ENCODE measurements at places on chromosomes 11 and 22.

- DNase-seq: no peak
Measured at GRCh38 chr11:61345954-61346843, 13.2 kb downstream of the TKFC start.

DNA sequence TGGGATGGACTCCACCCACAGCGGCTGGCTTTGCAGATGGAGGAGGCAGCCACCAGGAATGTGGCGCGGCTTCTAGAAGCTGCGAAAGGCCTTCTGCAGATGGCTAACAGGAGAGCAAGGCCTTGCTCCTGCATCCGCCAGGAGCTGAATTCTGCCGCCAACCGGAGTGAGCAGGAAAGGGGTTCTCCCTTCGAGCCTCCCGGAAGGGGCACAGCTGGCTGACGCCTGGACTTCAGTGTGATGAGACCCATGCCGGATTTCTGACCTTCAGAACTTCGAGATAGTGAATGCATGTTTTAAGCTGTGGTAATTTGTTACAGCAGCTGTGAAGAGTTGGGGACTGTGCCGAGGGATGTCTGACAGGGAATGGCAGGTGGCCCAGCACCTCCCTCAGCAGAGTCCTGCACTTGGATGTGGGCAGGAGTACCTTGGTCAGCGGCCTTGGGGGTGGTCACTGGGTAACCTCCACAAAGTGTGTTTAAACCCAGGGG is 7.7 kb downstream of the TBC1D22A start:
- DNase-seq: no peak

DNA sequence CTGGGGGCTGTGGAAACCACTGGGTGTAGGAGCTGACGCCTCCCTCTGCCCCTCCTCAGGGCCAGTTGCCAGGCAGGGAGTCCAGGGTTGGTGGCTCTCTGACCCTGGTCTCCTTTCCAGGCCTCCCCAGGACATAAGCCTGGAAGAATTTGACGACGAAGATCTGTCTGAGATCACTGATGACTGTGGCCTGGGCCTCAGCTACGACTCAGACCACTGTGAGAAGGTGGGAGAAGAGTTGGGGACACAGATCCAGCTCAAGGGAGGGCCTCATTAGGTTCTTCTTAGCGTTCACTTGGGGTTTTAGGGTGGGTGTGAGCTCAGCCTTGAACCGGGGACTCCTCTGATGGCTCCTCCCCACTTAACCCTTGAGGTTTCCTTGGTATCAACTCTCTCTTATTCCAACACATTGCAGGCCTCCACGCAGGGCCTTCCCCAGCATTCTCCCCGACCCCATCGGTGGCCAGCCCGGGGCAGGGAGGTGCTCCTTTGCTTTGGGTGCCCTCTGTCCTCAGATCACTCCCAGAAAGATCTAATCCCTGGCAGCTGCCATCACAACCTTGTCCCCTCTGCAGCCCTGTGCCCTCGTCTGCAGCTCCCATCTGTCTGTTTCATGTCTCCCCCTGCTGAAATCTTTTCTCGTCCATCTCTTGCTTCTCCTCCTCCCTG is 1.2 kb downstream of the MAPK8IP2 start:
- DNase-seq: peak; percentile 20

DNA sequence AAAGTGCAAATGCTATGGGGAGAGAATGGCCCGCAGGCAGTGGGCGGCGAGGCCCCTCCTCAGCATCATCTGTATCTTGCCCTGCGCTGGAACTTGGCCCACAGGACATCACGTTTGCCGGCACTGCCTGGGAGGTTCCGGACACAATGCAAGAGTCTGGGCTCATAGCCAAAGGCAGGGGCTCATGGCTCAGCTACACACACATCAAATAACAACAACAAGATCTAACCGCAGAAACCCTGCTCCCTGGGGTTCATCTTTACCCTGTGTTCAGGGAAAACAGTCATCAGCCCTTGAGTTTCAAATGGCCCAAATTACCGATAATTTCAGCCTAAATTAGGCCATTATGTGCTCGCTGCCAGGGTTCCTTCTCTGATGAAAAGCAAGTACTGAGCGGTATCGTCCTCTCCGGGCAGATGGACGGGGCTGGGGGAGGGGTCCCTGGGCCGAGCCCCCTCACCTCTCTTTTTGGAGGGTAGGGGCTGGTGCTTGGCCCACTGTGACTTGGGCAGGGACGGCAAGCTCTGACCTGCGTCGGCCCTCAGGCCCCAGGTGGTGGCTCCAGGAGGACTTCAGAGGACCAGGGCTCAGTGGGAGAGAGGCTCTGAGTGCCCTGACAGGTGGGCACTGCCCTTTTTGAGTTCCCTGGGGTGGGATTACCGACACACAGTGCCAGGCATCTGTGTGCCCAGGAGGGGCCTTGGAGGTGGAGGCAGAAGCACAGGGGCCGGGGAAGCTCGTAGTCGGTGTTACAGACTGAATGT is 25.0 kb upstream of the GAL start:
- peak; percentile 84 for DNase-seq

DNA sequence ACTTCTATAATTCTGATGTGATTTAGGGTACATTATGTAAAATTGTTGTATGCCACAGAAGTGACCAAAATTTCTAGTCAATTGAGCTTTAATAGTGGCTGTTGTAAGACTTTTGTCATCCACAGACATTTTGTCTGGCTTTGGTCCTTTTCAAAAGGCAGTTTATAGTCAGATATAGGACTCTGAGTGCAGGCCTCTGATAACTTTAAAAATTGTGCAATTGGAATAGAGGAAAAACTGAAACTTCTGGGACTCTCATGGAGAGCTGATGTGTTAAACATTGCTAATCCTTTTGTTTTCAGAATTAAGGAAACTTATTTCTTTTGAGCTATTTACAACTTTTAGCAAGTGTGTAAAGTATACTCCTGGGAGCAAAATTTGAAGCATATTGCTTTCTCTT is 9.0 kb upstream of the MRPL17 start:
- DNase-seq: no peak

- DNase-seq: no peak
Measured at GRCh38 chr11:10641177-10641911, 52.2 kb downstream of the IRAG1 start.

- DNase-seq: no peak
Measured at GRCh38 chr22:36991206-36991605, 28.0 kb downstream of the TST start.

DNA sequence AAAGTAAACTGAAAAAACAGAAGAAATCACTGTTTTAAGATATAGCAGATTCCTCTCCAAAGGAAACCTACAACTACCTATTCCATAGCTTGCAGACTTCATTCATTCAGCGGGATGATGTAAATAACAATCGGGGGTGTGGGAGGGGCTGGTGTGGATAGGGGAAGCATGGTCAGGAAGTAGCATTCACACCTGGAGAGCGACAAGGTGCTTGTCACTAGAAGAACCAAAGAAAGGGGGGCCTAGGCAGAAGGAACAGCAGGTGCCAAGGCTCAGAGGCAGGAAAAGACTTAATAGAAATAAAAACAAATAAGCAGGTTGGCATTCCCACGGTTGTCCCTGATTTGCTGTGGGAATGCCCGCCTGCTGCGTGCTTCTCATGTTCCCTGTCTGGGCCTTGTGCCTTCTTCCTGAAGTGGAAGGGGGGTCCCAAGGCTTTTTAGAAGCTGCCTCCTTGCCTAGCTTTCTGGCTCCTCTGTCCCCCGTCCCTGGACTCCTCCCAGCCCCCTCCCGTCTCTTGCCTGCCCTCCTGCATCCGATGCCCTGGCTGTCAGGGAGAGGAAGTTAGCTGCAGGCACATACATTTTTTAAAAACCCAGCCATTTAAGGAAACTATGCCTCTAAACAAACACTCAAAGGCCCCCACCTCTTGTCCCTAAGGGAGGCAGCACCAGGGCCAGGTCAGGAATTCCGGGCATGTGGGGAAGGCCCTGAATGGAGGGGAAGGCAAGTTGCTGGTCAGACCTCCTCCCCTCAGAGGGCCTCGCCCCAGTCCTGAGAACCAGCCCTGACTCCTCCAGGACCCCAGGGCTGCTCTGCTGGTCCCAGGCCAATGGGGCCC is 54.7 kb upstream of the PRDM11 start:
- peak; percentile 36 for DNase-seq

DNA sequence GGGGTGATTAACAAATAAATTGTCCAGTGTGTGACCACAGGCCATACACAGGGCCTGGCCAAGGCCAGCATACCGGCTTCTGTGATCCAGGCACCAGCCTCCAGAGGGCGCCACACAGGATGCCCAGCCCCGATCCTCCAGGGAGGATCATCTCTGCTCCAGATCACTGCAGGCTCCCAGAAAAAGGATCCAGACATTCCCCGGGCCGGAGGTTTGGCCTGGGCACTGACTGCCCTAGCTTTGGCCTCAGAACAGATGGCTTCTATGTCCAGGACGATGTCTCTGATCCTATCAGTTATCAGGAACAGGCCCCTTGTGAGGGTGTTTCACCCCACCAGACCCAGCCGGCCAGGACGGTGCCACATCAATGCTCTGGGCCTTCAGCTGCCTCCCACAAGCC is 74.5 kb upstream of the LMO1 start:
- peak; percentile 9 for DNase-seq

DNA sequence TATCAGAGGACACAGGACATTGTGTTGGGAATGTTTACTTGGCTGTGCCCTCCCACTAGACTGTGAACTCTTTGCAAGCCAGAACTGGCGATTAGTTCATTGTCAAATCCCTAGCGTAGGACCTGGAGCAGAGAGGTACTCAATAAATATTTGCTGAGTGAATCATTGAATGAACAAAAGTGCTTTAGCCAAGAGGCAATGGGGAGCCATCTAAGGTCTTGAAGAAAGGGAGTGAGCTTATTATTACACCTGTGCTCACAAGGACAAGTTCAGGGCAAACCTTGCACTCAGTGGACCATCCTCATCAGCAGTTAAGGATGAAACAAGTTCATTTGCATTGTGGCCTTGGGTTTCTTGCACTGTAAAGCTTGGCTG is 1.1 kb upstream of the RASSF10 start:
- no peak for DNase-seq

- DNase-seq: no peak
Measured at GRCh38 chr11:110184456-110184855, 91.3 kb downstream of the ZC3H12C start.

- DNase-seq: peak; percentile 91
Measured at GRCh38 chr11:114774599-114775361, 96.5 kb downstream of the NXPE2 start.

GRCh38 chr11:17610085-17610894 is 63.2 kb downstream of the OTOG start:
- no peak for DNase-seq

DNA sequence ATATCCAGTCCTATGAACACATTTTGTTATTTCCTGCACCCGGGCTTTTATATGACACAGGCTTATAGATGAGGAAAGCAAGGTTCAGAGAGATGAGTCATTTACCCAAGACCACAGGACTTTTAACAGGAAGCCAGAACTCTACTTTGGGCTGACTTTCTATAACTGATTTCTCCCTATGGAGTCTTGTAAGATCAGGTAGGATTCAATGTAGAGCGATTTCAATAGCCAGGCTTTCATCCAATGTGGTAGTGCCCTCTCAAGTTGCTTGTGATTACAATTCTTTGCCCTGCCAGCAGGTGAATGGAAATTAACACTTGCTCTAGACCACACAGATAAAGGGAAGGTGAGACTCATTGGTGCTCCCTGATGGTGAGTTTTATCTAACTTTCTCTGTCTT is 378.3 kb downstream of the INSC start:
- no peak for DNase-seq

GRCh38 chr22:17977371-17977770 is 47.0 kb downstream of the MICAL3 start:
- no peak for DNase-seq

DNA sequence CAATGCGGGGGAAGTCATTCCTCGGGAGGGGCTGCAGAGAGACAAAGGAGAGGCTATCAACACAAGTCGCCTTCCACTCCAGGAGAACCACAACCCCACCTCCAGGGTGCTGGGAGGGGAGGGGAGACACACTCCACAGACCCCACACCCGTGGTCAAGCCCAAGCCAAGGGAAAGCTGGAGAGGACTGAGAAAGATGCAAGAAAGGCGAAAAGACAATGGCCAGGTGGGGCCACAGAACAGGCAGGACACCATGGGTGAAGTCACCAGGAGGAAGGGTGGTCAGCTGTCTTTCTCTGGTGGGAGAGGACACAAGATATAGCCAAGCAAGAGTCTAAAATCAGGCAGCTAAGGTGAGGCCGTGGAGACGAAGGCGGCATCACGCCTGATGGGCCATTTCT is 16.0 kb downstream of the HDHD5 start:
- DNase-seq: no peak

- DNase-seq: no peak
Measured at GRCh38 chr11:119865661-119866156, 136.7 kb upstream of the NECTIN1 start.

GRCh38 chr11:124717786-124718651 is 21.7 kb upstream of the NRGN start:
- DNase-seq: peak; percentile 22

GRCh38 chr22:46578251-46578823 is 40.9 kb upstream of the CELSR1 start:
- DNase-seq: no peak

DNA sequence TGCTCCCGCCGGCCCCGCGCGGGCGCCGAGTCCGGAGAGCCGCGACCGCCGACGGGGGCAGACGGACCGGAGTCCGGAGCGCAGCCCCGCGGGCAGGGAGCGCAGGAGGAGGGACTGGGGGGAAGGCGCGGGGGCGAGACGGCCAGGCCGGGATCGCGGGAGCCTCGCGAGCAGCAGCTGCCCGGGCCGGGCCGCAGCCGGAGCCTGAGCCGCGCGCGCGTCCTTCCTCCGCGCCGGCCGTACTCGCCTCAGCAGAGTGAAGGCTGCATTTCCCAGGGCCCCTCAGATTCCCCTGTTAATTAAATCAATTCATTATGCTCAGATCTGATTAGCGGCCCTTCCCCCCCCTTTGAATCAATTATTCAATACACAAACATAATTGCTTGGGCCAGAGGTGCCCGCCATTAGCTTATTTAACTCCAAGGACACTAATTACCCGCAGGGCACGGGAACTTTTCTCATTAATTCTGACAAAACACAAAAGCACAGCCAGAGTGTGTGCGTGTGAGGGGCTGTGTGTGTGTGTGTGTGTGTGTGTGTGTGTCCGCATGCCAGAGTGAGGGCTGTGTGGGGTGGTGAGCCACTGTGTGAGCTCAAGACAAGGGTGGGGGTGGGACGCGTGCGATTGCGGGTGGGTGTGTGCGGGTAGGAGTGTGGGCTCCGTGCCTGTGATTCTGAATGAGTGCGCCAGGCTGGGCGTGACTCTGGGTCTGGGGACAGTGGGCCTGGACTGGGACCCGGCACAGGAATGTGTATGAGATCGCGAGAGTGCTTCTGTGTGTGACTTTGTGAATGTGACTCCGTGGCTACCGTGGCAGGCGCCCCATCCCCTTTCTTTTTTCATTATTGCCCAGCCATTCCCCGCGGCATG is 5.1 kb upstream of the LMO1 start:
- DNase-seq: peak; percentile 69

DNA sequence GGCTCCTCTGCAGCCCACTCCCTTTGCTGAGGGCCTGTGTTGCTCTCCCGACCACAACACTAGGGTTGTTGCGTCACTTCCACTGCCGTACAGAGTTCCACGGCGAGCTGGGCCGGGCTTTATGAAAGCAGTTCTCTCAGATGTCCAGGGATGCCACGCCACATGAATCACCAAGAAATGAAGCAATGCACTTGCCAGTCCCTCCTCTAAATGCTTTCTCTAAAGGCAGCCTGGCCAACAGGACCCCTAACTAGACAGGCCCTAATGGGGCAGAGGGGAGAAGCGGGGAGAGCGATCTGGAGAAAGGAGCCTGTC is 188.7 kb downstream of the CTTN start:
- no peak for DNase-seq

GRCh38 chr22:49951986-49952896 is 8.3 kb upstream of the PIM3 start:
- no peak for DNase-seq

Data from NCI-H1417 (cell line).